A549 treated with CpdA at 1 μM for 4 hours (cell line): ENCODE measurements at places on chromosomes 2 and 18. TPM values are rescaled to one million over a fixed set of nuclear protein-coding genes. Genes with fewer than 3 reads are reported as not detected.

ZSWIM2 gene
- not detected in 5 replicates for total RNA-seq

ACTG2 gene
- 0.14 to 0.45 TPM (median 0.22 TPM) in 5 replicates for total RNA-seq

OXER1 gene
- total RNA-seq: not detected in 5 replicates

COLEC12 gene
- 0.03 to 0.07 TPM (median 0.06 TPM) in 3 of 5 replicates, not detected in the others for total RNA-seq

TDRD15 gene
- not detected in 5 replicates for total RNA-seq

AKAIN1 gene
- total RNA-seq: not detected in 5 replicates

FOXI3 gene
- not detected in 5 replicates for total RNA-seq

PSMA8 gene
- total RNA-seq: not detected in 5 replicates

MAIP1 gene
- 33.3 to 44.2 TPM (median 40.6 TPM) in 5 replicates for total RNA-seq

CRACDL gene
- 0.49 to 0.89 TPM (median 0.54 TPM) in 5 replicates for total RNA-seq

CSRNP3 gene
- total RNA-seq: not detected in 5 replicates

RAB6D gene
- 0.01 TPM in 1 of 5 replicates, not detected in the others for total RNA-seq

ANO7 gene
- total RNA-seq: 1.4 to 2.5 TPM (median 2.1 TPM) in 5 replicates

POTEE gene
- 0.03 to 0.08 TPM (median 0.06 TPM) in 4 of 5 replicates, not detected in the other for total RNA-seq

CFC1 gene
- not detected in 5 replicates for total RNA-seq

RAB3GAP1 gene
- 25.5 to 34.6 TPM (median 27.5 TPM) in 5 replicates for total RNA-seq

MYO5B gene
- 12.3 to 14.5 TPM (median 12.7 TPM) in 5 replicates for total RNA-seq

CYS1 gene
- 0.90 to 1.3 TPM (median 1.1 TPM) in 5 replicates for total RNA-seq

VIT gene
- total RNA-seq: not detected in 5 replicates

E2F6 gene
- total RNA-seq: 27.9 to 32.0 TPM (median 29.0 TPM) in 5 replicates

KLF7 gene
- 13.7 to 28.4 TPM (median 23.7 TPM) in 5 replicates for total RNA-seq

C2orf92 gene
- total RNA-seq: 0.35 to 1.6 TPM (median 0.71 TPM) in 5 replicates

OTOS gene
- total RNA-seq: not detected in 5 replicates

SLC8A1 gene
- total RNA-seq: 0.40 to 0.59 TPM (median 0.48 TPM) in 5 replicates

C2orf78 gene
- total RNA-seq: not detected in 5 replicates

BMP10 gene
- not detected in 5 replicates for total RNA-seq

PTMA gene
- 1,536 to 1,749 TPM (median 1,624 TPM) in 5 replicates for total RNA-seq

CELF4 gene
- total RNA-seq: not detected in 5 replicates

LRRC30 gene
- not detected in 5 replicates for total RNA-seq

NPPC gene
- total RNA-seq: 0.11 to 0.31 TPM (median 0.27 TPM) in 5 replicates

CCDC121 gene
- 3.1 to 3.7 TPM (median 3.5 TPM) in 5 replicates for total RNA-seq

MRPL30 gene
- 32.4 to 72.8 TPM (median 34.5 TPM) in 5 replicates for total RNA-seq

TMEM37 gene
- 1.2 to 2.1 TPM (median 1.9 TPM) in 5 replicates for total RNA-seq

KIF1A gene
- total RNA-seq: 0.65 to 1.3 TPM (median 0.76 TPM) in 5 replicates

PARD6G gene
- 2.1 to 3.7 TPM (median 3.0 TPM) in 5 replicates for total RNA-seq

STRADB gene
- total RNA-seq: 17.5 to 25.7 TPM (median 22.6 TPM) in 5 replicates

LRATD1 gene
- total RNA-seq: 0.03 to 0.09 TPM (median 0.07 TPM) in 3 of 5 replicates, not detected in the others

TBR1 gene
- 0.03 TPM in 1 of 5 replicates, not detected in the others for total RNA-seq

C2orf15 gene
- total RNA-seq: 0.27 to 0.53 TPM (median 0.40 TPM) in 5 replicates

GALNT14 gene
- total RNA-seq: 47.6 to 55.5 TPM (median 52.7 TPM) in 5 replicates

SERPINB10 gene
- not detected in 5 replicates for total RNA-seq

B4GALT6 gene
- 6.6 to 10.7 TPM (median 7.9 TPM) in 5 replicates for total RNA-seq

MYCN gene
- total RNA-seq: not detected in 5 replicates

MAB21L4 gene
- 0.03 to 0.17 TPM (median 0.15 TPM) in 3 of 5 replicates, not detected in the others for total RNA-seq

DSG4 gene
- not detected in 5 replicates for total RNA-seq

CFAP65 gene
- total RNA-seq: 0.10 to 0.34 TPM (median 0.14 TPM) in 5 replicates

BARD1 gene
- 4.4 to 12.7 TPM (median 6.2 TPM) in 5 replicates for total RNA-seq

LRRFIP1 gene
- total RNA-seq: 71.8 to 109 TPM (median 91.5 TPM) in 5 replicates

SLC16A14 gene
- 0.83 to 1.5 TPM (median 1.2 TPM) in 5 replicates for total RNA-seq

KDM3A gene
- 24.1 to 39.9 TPM (median 31.4 TPM) in 5 replicates for total RNA-seq

SOWAHC gene
- 16.3 to 18.9 TPM (median 17.6 TPM) in 5 replicates for total RNA-seq

SCN9A gene
- 2.8 to 6.1 TPM (median 5.1 TPM) in 5 replicates for total RNA-seq

LPIN2 gene
- total RNA-seq: 12.2 to 15.9 TPM (median 14.7 TPM) in 5 replicates

PLA2R1 gene
- total RNA-seq: 1.9 to 2.6 TPM (median 2.6 TPM) in 5 replicates

LIMS3 gene
- not detected in 5 replicates for total RNA-seq

FEV gene
- 0.08 TPM in 1 of 5 replicates, not detected in the others for total RNA-seq

BIRC6 gene
- total RNA-seq: 31.9 to 45.2 TPM (median 32.5 TPM) in 5 replicates
